ENCODE measurements at places on chromosomes 2 and 18.

DNA sequence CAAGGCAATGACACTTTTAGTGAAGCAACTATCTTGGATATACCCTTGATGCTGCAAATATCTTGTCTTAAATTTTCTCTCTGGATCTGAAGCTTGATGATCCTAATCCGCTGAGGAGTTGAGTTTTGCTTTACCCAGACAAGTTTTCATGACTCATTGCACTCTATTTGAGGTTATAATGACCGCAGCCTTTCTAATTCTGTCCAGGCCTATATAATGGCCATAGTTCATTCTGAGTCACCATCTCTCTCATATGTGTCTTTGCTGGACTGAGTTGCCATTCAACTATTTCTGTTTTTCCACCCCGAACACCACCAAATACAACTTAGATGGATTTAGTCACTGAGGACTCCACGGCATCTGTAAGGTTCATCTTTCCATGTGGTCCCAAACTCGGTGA lies 802.1 kb upstream of the FAM98A start:
- no peak for DNase-seq

DNA sequence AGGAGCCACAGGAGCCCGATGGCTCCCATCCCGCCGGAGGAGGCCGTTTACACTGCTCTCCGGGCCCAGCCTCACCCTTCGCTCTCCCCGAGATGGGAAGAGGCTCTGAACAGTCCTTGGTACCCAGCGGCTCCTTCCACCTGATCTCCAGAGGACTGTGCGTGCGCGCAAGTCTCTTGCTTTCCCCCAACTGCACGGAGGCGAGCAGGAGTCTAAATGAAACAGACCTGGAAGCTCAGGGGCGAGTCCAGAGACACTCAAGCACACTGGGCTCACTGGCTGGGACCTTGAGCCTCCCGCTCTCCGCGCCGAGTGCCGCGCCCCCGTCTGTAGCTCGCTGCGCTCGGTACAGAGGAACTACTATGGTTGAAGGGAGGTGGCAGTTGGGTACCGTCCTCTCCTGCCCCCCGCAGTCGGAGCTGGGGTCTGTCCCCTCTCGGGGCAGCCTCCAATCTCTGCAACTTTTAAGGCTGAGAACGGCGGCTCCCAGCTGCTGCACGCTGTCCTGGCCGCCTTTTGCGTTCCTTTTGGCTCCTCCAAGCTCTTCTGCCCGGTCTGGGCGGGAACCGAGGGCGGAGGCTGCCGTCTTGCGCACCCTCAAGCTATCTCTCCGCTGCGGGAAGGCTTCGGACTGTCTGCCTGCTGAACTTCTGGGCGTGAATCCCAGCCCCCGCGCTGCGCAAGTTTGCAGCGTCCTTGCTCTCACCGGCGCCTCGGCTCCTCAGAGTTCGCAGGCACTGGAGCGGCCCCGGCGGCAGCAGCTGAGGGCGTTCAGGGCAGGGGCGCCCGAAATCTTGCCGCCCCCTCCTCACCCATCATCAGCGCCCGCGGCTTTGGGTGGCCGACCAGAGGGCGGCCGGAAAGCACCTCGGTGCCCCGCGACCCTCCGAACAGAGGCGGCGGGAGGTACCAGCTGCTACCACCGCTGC lies 491 bp downstream of the ALK start:
- no peak for DNase-seq

DNA sequence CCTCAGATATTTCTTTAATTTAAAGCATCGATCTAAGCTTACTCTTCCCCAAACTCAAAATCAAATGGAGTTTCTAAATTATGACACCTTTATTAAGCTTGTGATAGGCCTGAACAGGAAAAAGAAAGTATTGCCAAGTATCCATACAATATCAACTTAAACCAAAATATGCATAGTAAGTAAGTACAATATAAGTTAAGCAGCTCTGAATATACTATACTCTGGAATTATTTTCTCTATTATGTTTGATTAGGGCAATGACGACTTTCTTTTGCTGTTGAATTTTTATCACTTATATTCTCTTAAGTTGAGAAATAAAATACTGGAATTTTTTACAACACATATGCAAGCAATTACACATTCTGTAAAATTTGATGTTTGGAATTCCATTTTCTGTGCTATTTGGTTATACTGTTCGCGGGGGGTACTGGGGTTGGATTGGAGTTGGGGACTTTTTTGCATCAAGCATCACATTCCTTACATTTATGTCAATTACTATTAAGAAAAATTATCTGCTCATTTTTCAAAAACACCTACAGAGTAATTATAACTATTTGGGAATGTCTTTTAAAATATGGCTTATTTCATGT lies 2.2 kb downstream of the COL5A2 start:
- no peak for DNase-seq

DNA sequence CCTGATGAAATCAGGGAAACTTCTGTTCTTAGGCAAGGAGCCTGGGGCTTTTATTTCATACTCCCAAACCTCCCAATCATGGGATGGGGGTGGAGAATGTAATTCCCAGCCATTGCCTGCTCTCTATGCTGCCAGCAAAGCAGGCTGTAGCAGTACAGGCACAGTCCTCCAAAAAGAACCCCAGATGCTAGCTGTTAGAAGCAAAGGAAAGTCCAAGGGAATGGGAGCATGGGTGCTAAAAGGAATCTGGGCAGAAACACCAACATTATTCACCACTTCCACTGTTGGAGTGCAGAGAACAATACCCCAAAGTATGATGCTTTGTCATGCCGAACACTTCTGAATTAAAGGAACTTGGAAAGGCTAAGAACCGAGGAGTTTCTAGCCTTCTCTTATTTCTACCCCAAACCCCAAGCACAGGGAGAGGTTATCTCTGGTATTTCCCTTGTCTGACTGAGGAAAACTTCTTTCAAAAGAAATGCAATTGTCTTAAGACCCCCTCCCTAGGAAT lies 24.7 kb downstream of the MDH1 start:
- no peak for DNase-seq

DNA sequence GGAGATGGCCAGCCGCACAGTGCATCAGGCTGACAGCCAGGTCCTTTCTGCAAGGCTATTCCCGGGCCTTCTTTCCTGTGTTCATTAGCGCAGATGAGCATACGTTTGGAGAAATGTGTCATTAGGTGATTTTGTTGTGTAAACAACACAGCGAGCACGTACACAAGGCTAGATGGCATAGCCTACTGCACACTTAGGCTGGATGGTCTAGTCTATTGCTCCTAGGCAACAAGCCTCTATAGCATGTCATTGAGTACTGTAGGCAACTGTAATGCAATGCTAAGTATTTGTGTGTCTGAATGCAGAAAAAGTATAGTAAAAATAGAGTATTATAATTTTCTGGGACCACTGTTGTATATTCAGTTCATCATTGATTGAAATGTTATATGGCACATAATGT lies 50.9 kb upstream of the PHLPP1 start:
- no peak for DNase-seq

GRCh38 chr2:223008162-223008561 lies 43.8 kb upstream of the KCNE4 start:
- no peak for DNase-seq

DNA sequence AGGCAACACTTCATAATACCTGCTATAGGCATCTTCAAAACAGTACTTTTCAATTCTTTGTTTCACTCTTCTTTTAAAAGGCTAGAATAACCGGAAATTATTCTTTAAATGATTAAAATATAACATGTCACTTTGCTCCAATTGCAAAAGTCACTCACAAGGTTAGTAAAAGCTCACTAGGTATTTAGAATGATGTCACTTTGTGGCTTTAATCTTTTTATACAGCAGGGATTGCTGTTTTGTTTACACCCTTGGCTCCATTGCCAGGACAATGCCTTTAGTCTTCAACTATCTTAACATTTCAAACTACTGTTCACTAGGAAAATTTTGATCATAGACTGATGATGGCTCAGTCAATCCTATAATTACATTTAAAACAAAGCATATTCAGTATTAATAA lies 157.1 kb downstream of the BAZ2B start:
- DNase-seq = no peak

- no peak for DNase-seq
These were observed 13.7 kb downstream of the DOCK10 start for GRCh38 chr2:225028572-225028971.

GRCh38 chr18:13558124-13558523 lies 168.2 kb downstream of the FAM210A start:
- DNase-seq = peak; percentile 10

DNA sequence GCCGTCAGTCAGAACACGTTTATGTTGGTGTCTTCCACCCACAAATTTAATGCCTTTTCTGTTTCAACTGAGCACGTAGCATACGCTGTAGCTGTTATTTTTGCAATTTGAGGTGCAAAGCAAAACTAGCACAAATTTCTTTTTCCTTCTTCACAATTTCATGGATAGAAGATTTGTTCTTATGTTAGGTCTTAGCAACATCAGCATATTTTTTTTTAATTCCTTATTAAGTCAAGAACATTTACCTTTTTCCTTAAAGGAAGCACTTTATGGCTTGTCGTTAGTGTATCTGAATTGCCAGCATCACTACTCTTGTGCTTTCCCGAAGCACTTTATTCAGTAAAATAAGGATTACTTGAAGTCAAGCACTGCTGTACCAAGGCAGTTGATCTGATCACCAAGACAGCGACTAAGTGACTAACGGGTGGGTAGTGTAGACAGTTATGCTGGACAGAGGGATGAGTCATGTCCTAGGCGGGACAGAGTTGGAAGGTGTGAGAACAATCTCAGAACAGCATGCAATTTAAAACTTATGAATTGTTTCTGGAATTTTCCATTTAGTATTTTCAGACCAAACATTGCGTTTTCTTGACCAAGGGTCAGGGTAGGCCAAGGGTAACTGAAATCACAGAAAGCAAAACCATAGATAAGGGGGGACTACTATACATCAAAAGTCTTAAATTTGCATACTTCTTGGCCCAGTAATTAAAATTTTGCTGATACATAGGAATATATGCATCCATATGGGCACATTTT lies 13.3 kb downstream of the BABAM2 start:
- DNase-seq = no peak

DNA sequence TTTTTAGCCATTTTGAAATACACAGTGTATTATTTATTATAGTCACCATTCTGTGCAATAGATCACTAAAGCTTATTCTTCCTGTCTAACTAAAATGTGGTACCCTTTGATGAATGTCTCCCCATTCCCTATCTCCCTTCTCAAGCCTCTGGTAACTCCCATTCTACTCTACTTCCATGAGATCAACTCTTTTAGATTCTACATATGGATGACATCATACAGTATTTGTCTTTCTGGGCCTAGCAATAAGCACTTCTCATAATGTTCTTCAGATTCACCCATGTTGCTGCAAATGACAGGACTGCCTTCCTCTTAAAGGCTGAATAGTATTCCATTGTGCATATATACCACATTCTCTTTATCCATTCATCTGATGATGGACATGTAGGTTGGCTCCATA lies 210.9 kb downstream of the PID1 start:
- no peak for DNase-seq

- peak; percentile 11 for DNase-seq
These were observed 71.4 kb downstream of the COPS8 start for GRCh38 chr2:237156857-237157779.

- DNase-seq = no peak
These were observed 21.1 kb downstream of the STAM2 start for GRCh38 chr2:152154462-152154861.

- no peak for DNase-seq
These were observed 13.1 kb upstream of the MLPH start for GRCh38 chr2:237473878-237474441.

DNA sequence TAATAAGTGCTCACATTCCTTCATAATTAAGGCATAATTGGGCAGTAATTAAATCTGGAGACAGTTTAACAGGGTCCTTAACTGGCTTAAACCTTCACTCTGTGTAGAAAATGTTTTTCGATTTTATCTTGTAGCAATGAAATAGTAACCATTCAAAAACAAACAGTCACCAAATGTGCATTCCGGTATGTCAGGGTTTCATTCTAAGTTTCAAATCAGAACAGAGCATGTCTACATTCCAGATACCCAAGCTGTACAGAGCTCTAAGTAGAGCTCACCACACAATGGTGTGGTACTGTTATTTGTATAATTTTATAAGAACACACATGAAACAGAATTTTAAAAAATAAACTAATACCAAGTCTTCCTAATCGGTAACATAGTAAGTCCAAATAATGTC lies 52.6 kb downstream of the SMAD2 start:
- no peak for DNase-seq

DNA sequence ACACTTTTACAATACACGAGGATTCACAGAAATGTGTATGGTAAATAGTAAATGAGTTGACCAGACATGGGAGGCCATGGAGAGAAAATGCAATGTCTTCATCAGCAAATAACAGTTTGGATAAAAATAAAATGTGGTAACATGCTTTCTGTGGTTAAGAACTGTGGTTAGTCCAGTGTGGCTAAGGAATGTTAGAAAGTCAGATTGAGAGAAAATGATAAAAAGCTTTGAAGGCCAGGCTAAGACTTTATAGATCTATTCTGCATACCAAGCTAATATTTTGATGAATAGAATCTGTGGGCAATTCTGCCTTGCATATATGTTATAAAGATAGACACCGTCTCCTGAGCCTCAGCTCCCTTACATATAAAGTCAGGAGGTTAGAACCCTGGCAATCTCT lies 215.9 kb downstream of the SOX11 start:
- DNase-seq = no peak

- no peak for DNase-seq
These were observed 180.3 kb downstream of the ZBTB7C start for GRCh38 chr18:48228841-48229240.

DNA sequence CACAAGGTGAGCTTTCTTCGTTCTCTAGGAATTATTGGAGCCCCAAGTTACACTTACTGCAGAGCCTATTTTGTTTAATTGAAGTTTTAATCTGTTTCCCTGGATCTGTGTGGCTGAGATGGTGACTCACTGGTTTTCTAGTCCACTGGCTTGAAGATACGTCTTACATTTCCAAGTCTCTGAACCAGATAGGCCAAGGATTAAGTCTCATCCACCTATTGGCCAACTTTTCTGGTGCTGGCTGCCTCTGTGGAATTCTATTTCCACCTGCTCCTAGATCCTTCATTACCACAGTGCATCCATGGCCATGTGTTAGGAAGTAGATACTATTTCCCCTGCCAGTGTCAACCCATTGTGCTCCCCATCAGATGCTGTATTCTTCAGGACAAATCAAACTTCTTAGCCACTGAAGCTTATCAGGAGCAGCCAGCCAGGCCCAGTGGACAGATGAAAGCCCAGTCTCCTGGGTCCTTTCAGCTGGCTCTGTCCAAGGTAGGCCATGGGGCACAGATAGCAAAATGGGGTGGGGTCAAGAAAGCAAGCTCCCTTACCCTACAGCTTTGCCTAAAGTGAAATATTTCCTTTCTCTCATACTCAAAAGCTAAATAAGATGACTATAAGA lies 198.8 kb upstream of the TCF4 start:
- no peak for DNase-seq

- DNase-seq = no peak
These were observed 107.9 kb downstream of the KLHL29 start for GRCh38 chr2:23492921-23493320.

DNA sequence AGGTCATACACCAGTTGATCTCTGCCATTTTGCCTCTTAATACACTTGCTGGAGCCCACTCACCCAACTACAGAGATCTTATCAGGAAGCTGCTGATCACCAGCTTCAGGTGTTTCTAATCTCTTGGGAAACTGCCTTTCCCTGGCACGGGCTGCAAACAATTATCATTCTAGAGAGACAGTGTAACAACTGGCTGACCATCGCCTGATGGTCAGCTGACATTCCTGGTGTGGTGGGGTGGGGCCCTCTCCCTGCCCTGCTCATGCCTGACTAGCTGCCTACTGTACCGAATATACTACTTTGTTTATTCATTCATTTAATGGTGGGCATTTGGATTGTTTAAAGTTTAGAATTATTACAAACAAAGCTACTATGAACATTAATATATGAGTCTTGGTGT lies 311.5 kb downstream of the CBLN2 start:
- no peak for DNase-seq
